NCI-H446 (cell line): ENCODE measurements at places on chromosomes 16 and 17.

- no peak for DNase-seq
Measured at GRCh38 chr17:66831383-66832210, 3.3 kb upstream of the CACNG5 start.

DNA sequence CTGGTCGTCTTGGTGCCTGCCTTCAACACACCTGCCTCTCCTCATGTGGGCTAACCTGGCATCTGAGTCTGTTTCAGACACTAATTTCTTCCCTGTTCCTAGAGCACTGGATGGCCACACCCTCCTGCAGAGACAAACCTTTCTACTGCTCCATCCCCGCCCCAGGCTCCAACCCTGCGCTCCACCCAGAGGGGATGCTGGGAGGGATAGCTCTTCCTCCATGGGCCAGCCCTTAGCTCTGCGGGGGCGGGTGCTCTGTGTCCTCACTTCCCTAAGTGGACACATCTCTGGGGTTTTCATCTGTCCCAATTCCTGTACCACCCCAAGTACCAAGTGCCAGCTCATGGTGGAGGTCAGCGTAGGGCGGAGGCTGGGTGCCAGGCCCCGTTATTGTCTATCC lies 11.0 kb upstream of the CRISPLD2 start:
- DNase-seq, result no peak

DNA sequence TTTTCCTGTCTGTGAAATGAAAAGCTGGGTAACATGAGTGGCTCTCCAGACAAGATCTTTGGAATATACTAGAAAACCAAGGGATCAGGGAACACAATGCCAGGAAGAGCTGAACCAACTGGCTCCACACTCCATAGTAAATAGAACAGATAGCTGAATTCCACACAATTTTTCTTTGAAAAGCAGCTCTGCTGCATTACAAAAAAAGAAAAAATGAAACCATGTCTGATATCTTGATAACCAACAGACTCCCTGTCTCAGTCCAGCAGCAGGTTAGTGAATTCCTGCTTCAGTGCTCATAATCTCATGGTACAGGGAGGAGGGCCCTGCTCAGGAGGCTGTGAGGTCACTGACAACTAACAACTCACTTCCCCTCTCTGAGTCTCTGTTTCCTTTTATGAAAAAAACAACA lies 97.1 kb downstream of the CDH11 start:
- no peak for DNase-seq

DNA sequence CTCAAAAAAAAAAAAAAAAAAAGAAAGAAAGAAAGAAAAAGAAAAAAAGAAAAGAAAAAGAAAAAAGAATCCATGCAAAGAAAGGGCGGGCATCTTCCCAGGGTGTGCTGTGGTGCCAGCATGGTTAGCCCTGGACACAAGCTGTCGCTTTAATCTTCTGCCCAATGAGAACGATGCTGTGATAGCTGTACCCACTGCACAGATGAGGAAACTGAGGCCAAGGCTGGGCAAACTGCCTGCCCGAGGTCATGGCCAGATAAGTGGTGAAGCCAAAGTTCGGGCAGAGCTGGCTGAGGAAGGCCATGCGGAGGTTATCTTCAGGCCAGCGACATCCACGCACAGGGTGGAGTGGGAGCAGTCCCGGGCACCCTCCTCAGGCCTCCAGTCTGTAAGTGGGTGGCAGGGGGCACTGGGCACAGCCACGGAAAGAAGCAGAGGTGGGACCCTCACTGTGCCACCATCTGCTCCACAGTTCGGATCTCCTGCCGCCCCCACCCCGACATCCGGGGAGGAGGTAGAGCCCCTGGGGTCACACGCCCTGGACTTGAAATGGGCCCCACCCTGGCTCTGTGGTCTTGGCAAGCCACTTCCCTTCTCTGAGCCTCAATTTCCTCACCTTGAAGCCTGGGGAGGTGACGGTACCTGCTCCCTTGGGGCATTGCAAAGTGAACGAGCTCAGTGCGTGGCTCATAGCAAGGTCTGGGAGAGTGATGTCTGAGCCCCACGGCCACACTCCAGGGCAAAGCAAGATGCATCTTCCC lies 6.5 kb downstream of the FBXL16 start:
- DNase-seq, result no peak

- DNase-seq, result no peak
Measured at GRCh38 chr17:37259030-37259735, 116.6 kb upstream of the C17orf78 start.
